Nucleus accumbens (tissue), 56 donors: ENCODE measurements at places on chromosomes 3 and 15.

DNA sequence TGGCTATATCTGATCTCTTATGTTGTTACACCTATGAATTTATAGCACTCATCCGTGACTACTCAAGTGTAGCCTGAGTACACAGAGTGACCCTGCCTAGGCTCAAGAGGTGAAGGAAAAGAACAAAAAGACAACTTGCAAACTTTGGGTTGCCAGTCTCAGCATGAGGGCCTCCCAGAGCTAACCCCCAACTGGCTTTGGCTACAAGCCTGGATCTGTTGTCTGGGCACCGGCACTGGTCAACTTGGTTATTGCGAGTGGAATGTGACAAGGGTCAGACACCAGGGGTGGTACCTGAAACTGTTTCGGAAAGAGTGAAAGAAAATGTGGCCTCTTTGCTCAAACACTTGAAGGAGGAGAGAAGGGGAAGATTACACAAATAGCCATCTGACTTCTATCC, 49.5 kb upstream of the BCL6 start:
- DNase-seq, result no peak

GRCh38 chr3:129463716-129464115, 23.7 kb downstream of the IFT122 start:
- no peak for DNase-seq

- DNase-seq, result no peak
Observed at GRCh38 chr3:65508750-65509422, 529.8 kb downstream of the MAGI1 start.

GRCh38 chr15:98663045-98663444, 14.7 kb downstream of the IGF1R start:
- no peak for DNase-seq

GRCh38 chr15:51186181-51186705, 91.5 kb upstream of the TNFAIP8L3 start:
- no peak for DNase-seq

GRCh38 chr3:190533511-190534281, 19.8 kb downstream of the IL1RAP start:
- peak; percentile 15 for DNase-seq

- no peak for DNase-seq
Observed at GRCh38 chr3:195838714-195839113, 27.0 kb upstream of the MUC4 start.

GRCh38 chr15:70528270-70528706, 235.1 kb downstream of the UACA start:
- no peak for DNase-seq

DNA sequence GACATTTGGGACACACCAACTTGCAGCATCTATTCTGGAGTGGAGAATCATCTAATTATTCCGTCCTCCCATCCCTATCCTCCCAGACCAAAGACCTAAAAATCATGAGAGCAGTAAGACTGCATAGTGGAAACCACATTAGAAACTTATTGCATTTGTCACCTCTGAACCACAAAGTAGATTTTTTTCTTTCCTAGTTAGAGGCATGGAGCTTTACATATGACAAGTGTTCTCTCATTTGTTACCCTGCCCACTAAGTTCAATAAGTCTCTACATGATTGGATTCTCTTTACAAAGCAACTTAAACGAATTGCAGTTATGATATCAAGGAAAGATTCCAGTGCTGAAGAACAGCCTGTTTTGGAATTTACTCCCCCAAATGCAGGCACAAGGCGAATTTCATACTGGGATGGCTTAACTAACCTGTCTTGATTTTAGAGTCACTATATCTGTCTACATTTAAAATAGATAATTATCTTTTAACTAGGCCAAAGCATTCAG, 42.3 kb upstream of the LRRFIP2 start:
- no peak for DNase-seq

GRCh38 chr3:31831591-31831990, 149.5 kb downstream of the OSBPL10 start:
- DNase-seq, result no peak

GRCh38 chr3:176328666-176329065, 868.6 kb downstream of the TBL1XR1 start:
- no peak for DNase-seq

- no peak for DNase-seq
Observed at GRCh38 chr15:60761505-60761845, 282.5 kb upstream of the ICE2 start.

DNA sequence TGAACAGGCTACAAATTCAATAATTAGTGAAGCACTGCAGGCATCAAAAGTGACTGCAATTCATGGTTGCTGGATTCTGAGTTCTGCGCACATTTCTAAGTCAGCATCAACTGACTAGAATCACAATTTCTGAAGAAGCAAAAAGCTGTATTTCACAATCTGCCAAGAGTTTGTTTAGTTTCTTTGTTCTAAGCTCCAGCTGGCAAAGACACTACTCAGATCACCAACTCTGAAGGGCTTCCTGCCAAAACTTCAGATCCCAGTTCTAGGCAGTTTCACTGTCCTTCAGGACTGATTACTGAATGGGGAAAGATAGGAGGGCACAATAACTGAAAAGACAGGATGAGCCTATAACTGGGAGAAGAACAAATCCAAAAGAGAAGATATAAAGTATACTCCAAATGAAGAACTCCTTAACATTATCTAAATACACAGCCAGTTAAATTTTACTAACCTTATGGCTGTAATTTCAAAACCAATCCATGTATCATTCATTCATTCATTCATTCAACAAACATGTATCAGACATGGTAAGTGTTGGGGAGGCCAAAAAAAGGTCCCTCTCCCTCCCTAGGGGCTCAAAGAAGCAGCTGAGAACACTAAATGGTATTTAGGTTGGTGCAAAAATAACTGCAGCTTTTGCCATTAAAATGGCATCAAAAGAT, 17.1 kb downstream of the TJP1 start:
- peak; percentile 11 for DNase-seq

DNA sequence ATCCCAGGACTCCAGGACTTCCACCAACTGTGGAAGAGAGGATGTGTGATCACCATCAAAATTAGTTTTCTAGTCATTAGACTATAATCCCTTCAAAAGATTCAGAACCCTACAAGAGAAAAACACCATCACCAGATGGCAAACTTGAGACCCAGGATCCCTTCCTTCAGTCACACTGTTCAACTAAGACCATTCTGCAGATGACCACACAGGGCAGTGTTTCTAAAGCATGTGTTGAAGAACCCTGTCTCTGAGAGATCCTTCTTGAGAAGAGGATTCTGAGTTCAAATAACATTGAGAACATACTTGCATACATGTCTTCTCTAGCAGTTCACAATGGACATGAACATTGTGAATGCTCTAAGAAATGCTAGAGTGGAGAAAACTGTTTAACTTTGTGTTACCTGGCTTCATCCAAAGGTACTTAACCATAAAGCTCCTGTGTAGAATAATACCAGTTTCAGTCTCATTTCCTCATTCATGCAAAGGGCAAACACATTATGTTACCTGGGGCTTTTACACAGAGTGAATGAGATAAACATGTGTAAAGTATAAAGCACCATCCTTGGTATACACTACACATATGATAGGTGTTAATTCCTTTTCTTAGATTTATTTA, 2.4 kb upstream of the ADGRG7 start:
- no peak for DNase-seq

- no peak for DNase-seq
Observed at GRCh38 chr3:132499071-132499470, 81.8 kb downstream of the DNAJC13 start.

- DNase-seq, result no peak
Observed at GRCh38 chr15:59180945-59181600, 25.6 kb upstream of the LDHAL6B start.

DNA sequence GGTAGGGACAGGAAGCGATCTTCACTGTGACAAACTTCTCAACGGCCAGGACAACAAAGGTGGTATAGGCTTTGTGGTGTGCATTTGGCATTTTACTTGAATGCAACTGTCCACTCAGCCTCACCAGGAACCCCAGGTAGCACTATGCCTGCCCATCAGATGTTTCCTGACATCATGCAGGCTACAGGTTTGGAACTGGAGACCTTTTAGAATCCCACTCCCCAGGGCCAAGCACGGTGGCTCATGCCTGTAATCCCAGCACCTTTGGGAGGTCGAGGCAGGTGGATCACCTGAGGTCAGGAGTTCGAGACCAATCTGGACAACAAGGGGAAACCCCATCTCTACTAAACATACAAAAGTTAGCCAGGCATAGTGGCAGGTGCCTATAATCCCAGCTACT, 9.6 kb downstream of the STARD5 start:
- DNase-seq, result no peak

DNA sequence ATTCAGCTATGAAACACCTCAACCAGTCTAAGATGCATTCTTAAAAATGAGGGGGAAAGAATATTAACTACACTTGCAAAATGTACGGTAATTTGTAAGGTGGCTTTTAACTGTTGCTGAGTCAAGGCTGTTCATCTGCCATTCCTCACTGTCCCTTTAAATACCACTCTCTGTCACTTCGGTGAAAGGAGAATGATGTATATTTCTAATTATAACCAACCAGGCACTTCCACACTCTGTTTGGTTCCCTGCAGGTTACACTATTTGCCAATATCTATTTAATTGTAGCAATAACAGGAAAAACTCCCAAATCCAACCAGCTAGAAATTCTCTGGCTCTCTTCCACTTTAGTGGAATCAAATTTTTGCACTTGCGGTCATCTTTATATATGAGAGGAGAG, 70.5 kb upstream of the SLCO3A1 start:
- no peak for DNase-seq

GRCh38 chr3:151890721-151891141, 17.3 kb downstream of the SUCNR1 start:
- no peak for DNase-seq

GRCh38 chr3:45020534-45020933, 5.6 kb upstream of the CLEC3B start:
- DNase-seq, result no peak

- peak; percentile 18 for DNase-seq
Observed at GRCh38 chr15:23690450-23690852, 3.3 kb upstream of the NDN start.

GRCh38 chr3:146308222-146308621, 57.3 kb upstream of the PLSCR4 start:
- DNase-seq, result no peak

GRCh38 chr3:23258110-23258509, 55.0 kb downstream of the UBE2E2 start:
- no peak for DNase-seq

GRCh38 chr3:188947401-188948280, 224.1 kb upstream of the TPRG1 start:
- peak; percentile 88 for DNase-seq

DNA sequence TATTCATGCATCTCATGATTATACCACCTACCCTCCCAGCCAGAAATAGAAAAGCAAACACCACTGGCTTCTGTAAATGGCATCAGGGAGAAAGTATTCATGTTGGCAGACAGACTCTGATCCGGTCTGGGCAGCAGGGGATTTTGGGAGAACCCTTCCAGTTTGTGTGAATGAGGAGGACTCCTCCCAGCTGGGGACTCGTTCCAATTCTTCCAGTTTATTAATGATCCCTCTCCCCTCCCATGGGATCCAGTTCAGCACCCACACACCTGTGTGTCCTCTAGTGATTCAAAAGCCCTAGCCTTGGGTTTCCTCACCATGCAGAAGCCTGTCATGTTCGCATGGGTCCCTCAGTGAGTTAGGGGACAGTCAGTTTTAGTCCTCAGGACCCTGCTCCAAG, 110.9 kb downstream of the IQSEC1 start:
- DNase-seq, result no peak

- DNase-seq, result peak; percentile 72
Observed at GRCh38 chr15:63610209-63610841, 13.1 kb downstream of the FBXL22 start.

DNA sequence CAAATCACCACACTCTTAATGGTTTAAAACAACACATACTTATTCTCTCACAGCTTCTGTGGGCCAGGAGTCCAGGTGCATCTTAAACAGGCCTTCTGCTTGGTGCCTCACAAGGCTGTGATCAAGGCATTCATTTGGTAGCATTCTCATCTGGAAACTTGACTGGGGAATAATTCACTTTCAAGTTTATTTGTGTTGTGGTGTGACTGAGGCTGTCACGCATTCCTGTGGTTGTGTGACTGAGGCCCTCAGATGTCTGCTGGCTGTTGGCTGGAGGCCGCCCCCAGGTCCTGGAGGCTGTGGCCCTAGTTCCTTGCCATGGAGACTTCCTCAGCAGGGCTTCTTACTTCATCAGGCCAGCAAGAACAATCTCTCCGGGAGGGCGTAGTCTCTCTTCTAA, 16.9 kb upstream of the FAM3D start:
- DNase-seq, result no peak

GRCh38 chr3:14371573-14372474, 30.6 kb upstream of the SLC6A6 start:
- no peak for DNase-seq

- no peak for DNase-seq
Observed at GRCh38 chr3:31465999-31466398, 66.7 kb upstream of the STT3B start.

GRCh38 chr15:66053991-66054390, 184.7 kb downstream of the RAB11A start:
- DNase-seq, result no peak

- no peak for DNase-seq
Observed at GRCh38 chr3:114499976-114500375, 206.1 kb downstream of the TIGIT start.

GRCh38 chr3:105373383-105373782, 6.7 kb downstream of the ALCAM start:
- no peak for DNase-seq

DNA sequence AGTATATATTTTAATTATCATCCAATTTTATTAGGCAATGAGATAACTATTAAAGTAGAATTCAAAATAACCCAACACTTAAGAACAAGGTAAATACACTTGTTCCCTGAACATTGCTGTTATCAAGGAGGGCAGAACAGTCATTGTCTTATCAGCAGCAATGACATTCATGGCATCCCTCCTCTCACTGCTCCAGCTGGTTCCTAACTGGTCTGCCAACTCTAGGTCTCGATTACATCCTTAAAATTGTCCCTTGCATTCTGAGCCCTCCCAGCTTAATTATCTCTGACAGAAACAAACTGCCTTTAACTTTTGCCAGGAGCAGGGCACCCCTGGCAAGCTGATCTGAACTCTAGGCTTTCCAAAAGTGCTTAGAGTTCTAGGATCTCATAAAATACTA, 14.0 kb upstream of the DYNC1LI1 start:
- DNase-seq, result no peak

GRCh38 chr15:58931987-58932588, 1.4 kb downstream of the SLTM start:
- no peak for DNase-seq

DNA sequence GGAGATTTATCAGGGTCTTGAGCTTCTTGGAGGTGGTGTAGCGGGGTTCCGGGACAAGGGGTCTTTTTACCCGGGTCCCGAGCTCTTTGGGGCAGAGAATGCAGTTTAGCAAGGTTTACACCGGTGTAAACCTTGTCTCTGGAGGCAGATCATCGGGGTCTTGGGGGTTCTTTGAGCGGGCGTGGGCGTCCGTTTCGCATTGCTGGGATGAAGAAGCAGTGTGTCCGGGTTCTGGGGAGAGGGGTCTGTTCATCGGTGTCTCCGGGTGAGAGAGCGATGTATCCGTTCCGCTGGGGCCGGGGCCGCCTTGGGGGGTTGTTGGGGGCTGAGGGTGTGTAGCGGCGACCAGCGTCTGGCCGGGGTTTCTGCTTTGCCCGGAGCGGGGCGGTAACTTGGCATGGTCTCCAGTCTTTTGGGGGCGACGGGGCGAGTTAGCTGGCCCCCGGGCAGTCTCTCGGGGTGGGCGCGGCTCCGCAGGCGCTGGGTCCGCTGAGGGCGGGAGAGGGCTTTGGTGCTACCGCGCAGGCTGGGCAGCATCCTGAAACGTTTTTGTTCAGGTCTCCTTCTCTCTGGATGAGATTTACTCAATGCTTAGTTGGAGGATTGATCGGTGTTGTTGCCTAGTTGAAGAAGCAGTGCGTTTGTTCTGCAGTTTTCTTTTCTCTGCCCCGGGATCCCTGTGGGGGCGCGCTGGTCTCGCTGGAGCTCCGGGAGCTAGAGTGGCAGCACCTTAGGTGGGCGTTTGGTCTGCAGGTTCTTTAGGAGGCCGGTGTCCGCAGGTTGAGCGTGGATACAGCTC, 843 bp downstream of the GLCE start:
- no peak for DNase-seq
